Trophoblast cell (in vitro differentiated cells and primary cell): ENCODE measurements at places on chromosomes 13 and 19.

DNA sequence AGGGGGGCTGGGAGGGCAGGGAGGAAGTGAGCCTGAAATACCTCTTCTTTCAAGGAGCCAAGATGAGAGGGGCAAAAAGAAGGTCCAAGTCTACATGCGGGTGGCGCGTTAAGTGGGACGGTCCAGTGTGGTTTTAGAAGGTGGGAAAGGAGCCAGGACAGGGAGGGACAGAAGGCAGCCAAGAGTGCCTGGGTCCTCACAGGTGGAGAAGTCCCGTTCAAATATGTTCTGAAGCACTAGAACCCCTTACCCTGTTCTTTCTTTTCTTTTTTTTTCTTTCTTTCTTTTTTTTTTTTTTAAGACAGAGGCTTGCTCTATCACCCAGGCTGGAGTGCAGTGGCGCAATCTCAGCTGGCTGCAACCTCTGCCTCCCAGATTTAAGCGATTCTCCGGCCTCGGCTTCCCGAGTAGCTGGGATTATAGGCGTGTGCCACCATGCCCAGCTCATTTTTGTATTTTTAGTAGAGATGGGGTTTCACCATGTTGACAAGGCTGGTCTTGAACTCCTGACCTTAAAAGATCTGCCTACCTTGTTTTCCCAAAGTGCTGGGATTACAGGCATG is 7.4 kb downstream of the CAMSAP3 start:
- DNase-seq: no peak

DNA sequence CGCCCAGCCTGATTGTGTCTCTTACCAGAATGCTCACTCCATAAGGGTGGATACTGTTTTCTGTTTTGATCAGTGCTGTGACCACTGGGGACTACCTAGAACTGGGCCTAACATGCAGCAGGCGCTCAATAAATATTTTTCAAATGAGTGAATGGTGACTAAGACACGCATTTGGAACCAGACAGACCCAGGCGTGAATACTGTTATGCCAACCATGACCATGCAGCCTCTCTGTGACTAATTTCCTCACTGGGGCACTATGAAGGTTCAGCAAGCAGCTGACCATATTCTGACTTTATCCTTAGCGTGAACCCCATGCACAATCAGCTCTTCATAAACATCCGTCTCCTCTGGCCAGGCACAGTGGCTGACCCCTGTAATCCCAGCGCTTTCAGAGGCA is 13.0 kb upstream of the SPC24 start:
- peak; percentile 64 for DNase-seq

GRCh38 chr19:49151267-49152118 is 3.7 kb downstream of the HRC start:
- DNase-seq: peak; percentile 97

GRCh38 chr19:55034751-55035150 is 3.3 kb downstream of the GP6 start:
- no peak for DNase-seq

- DNase-seq: no peak
These were observed 30.9 kb upstream of the CYP2B6 start for GRCh38 chr19:40960062-40960685.

DNA sequence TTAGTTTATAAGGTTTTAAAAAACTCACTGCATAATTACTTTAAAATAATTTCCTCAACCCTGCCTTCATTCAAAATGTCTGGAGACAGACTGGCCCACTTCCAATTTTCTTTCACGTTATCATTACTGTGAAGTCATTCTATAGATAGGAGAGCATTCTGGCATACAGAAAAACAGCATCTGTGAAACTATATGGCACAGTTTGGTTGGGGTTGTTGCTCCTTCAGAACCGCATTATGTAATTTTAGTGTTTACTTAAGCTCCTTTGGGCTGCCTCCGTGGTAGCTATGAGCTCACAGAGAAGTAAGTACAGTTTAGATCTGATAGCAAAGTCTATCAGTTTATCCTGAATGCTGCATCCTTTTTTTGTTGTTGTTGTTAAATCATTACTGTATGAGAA is 104.3 kb downstream of the KCNRG start:
- DNase-seq: no peak
